ENCODE measurements at places on chromosomes 4 and X. TPM values are rescaled to one million over a fixed set of nuclear protein-coding genes. Genes with fewer than 3 reads are reported as not detected.

VEGFC gene
- total RNA-seq: 28.4 TPM

DNA sequence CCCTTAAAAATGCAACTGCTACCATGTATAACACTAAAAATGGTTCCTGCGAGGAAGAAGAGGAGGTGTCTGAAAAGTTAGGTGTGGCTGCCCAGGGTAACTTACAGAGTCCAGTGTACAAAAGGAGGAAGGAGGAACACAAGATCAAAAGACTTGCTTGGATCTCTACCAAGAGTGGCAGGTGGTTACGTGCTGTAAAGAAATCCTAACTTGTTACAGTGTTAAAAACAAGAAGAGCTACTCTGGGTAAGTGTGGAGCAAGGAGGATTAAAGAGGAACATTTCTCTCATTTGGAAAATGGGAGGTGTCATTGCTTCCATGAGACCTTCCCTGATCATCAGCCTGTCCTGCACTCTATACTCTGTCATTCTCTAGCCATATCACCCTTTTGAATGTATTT, 242.0 kb downstream of the PTTG2 start:
- no peak for DNase-seq

GRCh38 chr4:186598686-186599085, 43.3 kb upstream of the MTNR1A start:
- no peak for DNase-seq

- no peak for DNase-seq
Measured at GRCh38 chrX:24982306-24982965, 33.3 kb downstream of the ARX start.

- DNase-seq: peak; percentile 86
Measured at GRCh38 chr4:13484122-13484748, at the start of gene RAB28. Gene RAB28 (minus strand): TSS chr4:13484340.

DNA sequence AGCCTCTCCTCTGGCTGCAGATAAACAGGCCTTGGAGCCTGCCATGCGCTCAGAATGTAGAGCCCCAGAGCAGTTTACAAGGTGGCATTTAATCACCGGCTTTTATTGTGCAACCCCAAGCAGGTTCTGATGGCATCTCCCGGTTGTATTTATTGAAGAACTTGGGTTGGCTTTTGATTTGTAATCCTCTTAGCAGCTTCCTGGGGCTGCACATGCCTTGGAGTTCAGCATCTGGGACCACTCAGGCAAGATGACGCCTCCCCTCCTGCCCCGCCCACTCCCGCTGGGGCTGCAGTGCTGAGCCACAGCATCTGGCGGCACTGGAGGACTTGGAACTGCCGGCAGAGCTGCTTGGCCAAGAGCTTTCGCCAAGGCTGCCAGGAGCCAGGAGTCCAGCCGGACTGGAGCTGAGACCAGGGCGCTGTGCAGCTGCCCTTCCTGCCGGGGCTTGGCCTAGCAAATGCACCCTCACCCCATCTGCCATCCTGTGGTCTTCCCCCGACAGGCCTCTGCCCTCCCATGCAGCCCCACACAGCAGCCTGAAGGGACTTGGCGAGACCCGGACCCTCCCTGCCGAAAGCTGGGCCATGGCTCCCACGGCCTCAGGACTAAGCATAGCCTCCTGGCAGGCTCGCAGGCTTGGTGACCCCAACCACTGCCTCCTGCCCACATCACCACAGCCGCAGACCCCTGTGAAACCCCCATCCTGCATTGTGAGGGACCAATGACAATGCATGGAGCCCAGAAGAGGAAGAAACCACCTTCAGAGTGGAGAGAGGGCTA, 5.4 kb downstream of the HTRA3 start:
- no peak for DNase-seq

DNA sequence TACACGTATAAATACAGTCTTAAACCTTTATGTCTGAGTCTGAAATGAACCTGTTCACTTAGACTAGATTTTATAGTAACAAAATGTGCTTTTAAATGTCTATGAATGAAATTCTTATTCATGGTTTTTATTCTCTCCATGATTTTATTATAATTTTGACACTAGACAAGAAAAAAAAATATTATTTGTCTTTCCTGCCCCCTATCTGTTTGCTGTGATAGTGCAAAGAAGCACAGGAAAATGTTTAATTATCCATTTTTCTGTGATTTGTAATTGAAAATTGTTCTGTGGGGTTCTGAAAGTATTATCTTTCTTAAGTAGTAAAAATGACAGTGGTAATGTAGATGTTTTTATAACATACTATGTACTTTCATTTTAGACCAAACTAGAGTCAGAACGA, 52.0 kb downstream of the INTS6L start:
- no peak for DNase-seq

DNA sequence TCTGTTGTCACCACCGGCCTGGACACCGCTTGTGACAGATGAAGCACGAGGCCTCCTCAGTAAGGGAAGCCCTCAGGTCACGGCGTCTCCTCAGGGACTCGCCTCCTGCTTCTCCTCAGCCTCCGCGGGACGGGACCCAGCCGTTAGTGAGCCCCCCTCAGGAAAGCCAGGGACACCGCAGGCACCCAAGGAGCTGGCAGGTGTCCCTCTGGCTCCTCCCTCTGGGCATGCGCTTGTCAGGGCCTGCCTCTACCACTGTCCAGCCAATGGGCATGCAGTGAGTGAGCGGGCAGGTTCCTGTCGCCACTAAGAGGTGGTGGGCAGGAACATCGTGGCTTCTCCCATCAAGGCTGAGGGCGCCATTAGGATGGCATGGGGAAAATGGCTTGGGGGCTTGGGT, 23.5 kb upstream of the CT55 start:
- no peak for DNase-seq

Data from omental fat pad (tissue), 4 donors.